ENCODE measurements at places on chromosomes 6 and 20.

DNA sequence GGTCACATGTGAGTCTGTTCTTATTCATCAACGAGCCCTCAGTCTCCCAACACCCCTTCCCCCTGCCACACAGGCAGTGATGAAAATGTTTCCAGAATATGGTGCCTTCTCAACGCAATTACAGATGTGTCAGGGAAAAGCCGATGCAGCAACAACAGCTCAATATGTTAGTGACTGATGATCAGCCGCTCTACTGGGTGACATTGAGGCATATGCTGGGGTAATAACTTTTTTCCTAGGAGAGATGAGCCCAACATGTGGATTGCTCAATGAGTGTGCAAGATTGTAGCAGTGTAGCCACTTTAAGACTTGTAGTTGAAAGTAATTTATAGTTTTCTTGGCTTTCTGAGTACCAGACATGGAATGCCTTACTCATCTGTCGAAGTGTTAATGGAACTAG is 49.4 kb downstream of the DTD1 start:
- no peak for DNase-seq

GRCh38 chr6:143958839-143959399 is 49.1 kb downstream of the PLAGL1 start:
- no peak for DNase-seq

GRCh38 chr20:37774156-37774555 is 80.3 kb downstream of the CTNNBL1 start:
- no peak for DNase-seq

DNA sequence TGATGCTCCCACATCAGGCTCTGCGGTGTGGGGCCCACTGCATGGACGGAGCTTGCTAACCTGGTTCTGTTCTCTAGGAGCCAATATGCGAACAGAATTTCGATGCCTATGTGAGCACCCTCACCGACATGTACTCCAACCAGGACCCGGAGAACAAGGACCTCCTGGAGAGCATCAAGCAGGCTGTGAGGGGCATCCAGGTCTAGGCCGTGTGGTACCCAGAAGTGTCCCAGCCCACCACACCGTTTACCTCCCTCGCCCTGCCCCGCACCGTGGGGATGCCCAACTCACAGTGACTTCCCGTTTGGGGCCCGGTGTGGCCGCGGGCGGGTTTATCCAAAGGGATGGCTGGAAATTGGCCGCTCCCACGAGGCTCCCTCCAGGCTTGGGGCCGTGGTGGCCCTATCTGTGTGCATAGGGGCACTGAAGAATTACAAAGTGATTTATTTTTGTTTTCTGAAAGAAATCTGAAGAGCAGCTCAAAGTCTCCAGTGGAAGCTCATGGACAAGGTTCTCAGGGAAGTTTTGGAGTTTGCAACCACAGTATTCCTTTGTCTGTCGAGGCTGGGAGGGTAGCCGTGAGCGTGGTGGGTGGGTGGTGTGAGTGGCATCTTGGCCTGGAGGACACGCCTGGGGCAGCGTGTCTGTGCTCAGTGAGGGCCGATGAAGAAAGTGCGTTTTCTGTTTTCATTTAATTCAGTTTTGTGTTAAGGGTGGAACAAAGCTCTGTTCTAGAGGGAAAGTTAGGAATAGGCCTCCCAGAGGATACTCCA is 15.1 kb upstream of the PCMTD2 start:
- no peak for DNase-seq

DNA sequence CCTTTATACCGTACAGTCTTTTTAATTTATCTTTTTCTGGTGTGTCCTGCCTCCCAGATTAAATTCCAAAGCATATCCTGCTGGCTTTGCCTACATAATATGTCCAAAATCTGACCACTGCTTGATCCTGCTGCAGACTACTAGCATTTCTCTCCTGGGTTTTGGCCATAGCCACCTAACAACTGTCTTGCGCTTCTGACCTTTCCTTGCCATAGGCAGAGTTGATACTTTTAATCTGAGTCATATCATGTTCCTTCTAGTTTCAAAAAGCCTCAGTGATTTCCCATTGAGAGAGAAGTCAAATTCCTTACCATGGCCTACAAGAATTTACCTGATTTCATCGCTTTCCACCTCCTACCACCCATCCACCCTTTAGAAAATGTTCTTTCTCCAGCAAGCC is 104.8 kb downstream of the BCKDHB start:
- no peak for DNase-seq
